Stimulated activated CD4-positive, alpha-beta T cell treated with anti-CD3 and anti-CD28 coated beads, Interleukin-15, amount 100 ng/mL, for 24 hours (primary cell): ENCODE measurements at places on chromosomes 7 and 10.
A peak's percentile ranks its signal among the peaks of the same experiment; 100 is the strongest.

DNA sequence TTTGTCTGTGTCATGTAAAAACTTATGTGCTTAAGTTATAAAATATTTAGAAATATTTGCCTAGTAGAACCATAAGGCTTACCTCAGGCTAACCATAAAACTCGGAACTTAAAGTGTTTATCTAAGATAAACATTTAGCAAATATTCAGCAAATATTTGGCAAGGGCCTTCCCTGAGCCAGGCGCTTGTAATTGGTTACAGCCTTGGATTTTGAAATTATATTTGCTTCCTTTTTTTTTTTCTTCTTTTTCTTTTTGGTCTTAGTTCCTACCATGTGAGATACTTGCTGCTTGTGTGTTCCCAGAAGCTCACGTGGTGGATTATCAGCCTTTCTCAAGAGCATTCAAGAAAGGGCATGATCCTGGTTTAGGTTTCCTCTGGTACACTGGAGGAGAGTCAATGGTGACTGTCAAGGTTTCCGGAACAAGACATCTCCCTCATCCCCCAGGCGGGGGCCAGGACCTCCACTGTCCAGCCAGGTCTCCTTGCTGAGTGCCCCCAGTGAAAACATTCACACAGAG lies 5.2 kb upstream of the BRI3 start:
- DNase-seq: no peak

GRCh38 chr7:131455001-131455400 lies 101.4 kb downstream of the PODXL start:
- no peak for DNase-seq

- no peak for DNase-seq
These were observed 90.8 kb upstream of the EEPD1 start for GRCh38 chr7:36062154-36062815.

GRCh38 chr7:117873310-117874190 lies at the start of gene CTTNBP2:
Gene CTTNBP2 (minus strand): TSS chr7:117873441. CDS start chr7:117873415, 26 bp downstream.
- peak; percentile 25 for DNase-seq

DNA sequence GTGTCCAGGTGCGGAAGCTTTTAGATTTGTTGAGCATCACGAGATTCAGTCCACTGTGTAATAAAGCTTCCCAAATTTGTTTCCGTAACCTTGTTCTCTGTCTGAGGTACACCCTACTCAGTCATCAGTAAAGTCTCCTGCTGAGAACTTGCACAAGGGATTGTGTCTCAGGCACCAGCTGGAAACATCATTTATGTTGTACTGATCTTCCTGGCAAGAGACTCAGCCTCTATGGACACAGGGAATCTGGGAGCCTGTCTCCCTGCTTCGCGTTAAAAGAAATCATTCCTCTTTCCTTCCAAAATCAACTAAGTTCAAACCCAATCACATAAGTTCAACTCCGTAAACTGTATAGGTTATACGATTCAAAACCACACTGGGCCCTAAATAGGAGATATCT lies 336.8 kb downstream of the GPR37 start:
- no peak for DNase-seq

DNA sequence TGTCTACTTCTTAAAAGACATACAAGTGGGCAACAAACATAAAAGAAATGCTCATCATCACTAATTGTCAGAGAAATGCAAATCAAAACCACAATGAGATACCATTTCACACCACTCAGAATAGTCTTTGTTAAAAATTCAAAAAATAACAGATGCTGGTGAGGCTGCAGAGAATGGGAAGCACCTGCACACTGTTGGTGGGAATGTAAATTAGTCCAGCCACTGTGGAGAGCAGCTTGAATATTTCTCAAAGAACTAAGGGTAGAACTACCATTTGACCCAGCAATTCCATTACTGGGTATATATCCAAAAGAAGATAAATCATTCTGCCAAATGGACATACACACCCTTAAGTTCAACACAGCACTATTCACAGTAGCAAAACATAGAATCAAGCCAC lies 61.8 kb upstream of the STEAP1 start:
- DNase-seq: no peak

- DNase-seq: no peak
These were observed 35.7 kb downstream of the ITPRID1 start for GRCh38 chr7:31549611-31550010.
